Activated T-helper 17 cell treated with anti-CD3 and anti-CD28 coated beads, Interleukin-2, amount 50 U/mL, for 72 hours (primary cell): ENCODE measurements at places on chromosomes 4 and X.

GRCh38 chr4:168917138-168917779 lies 92.8 kb downstream of the CBR4 start:
- H3K27ac ChIP-seq = no peak overlapping the region
- H3K36me3 ChIP-seq = no peaks in the 10 kb centered on the region
- H3K4me3 ChIP-seq = no peak overlapping the region
- ATAC-seq = no peak
- no peaks in the 10 kb centered on the region for H3K27me3 ChIP-seq

DNA sequence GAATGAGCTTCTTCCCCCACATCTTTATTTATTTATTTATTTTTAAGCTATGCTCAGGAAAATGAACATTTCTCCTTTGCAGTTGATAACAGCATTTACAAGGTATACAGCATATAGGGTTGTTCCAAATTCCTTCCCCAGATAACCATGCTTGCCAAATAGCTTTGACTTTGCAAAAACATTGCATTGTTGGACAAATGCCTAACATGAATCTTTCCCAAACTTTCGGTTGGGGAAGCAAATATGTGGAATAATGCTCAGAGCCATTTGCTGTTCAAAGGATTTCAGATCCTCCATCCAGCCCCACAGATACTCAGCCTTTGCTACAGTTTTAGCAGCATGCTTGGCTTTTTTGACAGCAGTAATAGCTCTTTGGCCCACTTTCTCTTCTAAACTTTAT lies 127.2 kb upstream of the AGA start:
- H3K27ac ChIP-seq = no peak overlapping the region
- ATAC-seq = no peak
- no peak overlapping the region for H3K4me3 ChIP-seq

DNA sequence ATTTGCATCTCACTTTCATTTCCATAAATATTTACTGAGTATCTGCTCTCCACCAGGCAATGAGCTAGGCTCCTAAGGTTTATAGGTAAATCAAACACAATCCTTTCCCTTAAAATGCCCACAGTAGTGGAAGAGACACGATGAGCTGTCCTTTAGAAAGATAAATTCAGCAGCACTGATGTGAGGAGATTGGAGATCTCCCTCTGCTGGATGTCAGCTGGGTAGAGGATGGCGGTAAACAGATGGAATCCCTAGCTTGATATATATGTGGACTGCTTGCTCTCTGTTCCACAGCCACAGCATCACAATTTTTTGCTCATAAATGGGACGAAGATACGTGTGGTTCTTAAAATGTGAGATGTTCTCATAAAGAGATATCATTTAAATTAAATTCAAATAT lies 216.4 kb upstream of the RASGEF1B start:
- no peak overlapping the region for H3K4me3 ChIP-seq
- H3K27me3 ChIP-seq = peaks cover 9% of the 10 kb centered on the region
- no peak for ATAC-seq
- H3K27ac ChIP-seq = no peak overlapping the region
- no peaks in the 10 kb centered on the region for H3K4me1 ChIP-seq

DNA sequence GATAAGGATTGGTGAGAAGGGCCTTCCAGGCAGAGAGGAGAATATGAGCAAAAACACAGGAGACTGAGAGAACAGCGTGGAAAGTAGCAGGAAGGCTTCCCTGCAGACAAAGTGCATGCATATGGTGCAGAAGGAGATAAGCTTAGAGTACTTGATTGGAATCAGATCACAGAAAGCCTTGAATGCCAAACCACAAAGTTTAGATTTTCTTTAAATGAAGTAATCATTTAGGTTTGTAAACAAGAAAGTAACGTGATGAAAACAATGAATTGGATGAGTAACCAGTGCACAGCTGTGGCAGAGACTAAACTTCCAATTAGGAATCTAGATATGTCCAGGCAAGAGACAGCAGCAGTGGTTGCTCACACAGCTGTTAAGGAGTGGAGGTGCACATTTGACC lies 83.8 kb upstream of the C1QTNF7 start:
- H3K36me3 ChIP-seq = no peaks in the 10 kb centered on the region
- no peak overlapping the region for H3K27ac ChIP-seq
- H3K4me1 ChIP-seq = no peaks in the 10 kb centered on the region

- no peaks in the 10 kb centered on the region for H3K36me3 ChIP-seq
- H3K4me1 ChIP-seq = no peaks in the 10 kb centered on the region
- no peak for ATAC-seq
- no peak overlapping the region for H3K27ac ChIP-seq
- no peak overlapping the region for H3K4me3 ChIP-seq
These were observed 29.2 kb downstream of the MAD2L1 start for GRCh38 chr4:120037411-120037810.

GRCh38 chr4:7390906-7391636 lies 43.7 kb downstream of the PSAPL1 start:
- no peak for ATAC-seq
- no peaks in the 10 kb centered on the region for H3K36me3 ChIP-seq
- no peak overlapping the region for H3K4me3 ChIP-seq
- peaks cover 8% of the 10 kb centered on the region for H3K4me1 ChIP-seq

GRCh38 chrX:118763489-118763888 lies 36.1 kb downstream of the IL13RA1 start:
- H3K4me3 ChIP-seq = no peak overlapping the region
- H3K27me3 ChIP-seq = no peaks in the 10 kb centered on the region
- ATAC-seq = no peak
- no peaks in the 10 kb centered on the region for H3K4me1 ChIP-seq

GRCh38 chr4:123547216-123548165 lies 150.9 kb downstream of the SPRY1 start:
- no peaks in the 10 kb centered on the region for H3K36me3 ChIP-seq
- H3K27ac ChIP-seq = no peak overlapping the region
- no peak for ATAC-seq
- H3K4me3 ChIP-seq = no peak overlapping the region

DNA sequence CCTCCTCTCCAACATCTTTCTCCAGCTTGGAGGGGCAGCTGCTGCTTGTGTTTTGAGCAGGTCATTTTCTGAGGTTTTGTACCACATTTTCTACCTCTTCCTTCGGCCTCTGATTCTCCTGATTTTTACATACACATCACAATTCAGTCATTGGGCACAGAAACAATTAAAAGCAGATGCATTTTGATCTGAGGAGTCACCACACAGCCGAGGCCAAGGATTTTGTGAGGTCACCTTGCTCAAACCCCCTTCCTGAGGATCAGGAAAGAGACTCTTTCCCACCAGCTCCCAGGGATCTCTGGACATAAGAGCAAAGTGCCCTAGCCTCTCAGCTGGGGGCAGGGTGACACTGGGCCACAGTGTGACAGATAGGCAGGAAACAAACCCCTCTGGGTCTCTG lies 5.4 kb upstream of the FATE1 start:
- H3K36me3 ChIP-seq = no peaks in the 10 kb centered on the region
- H3K4me1 ChIP-seq = no peaks in the 10 kb centered on the region
- H3K27me3 ChIP-seq = no peaks in the 10 kb centered on the region
- no peak overlapping the region for H3K4me3 ChIP-seq
- ATAC-seq = no peak

GRCh38 chr4:3340700-3341083 lies 47.9 kb downstream of the RGS12 start:
- no peak overlapping the region for H3K4me3 ChIP-seq
- no peaks in the 10 kb centered on the region for H3K4me1 ChIP-seq
- no peak overlapping the region for H3K27ac ChIP-seq
- no peaks in the 10 kb centered on the region for H3K27me3 ChIP-seq

GRCh38 chr4:28427306-28428085 lies 1566.9 kb downstream of the STIM2 start:
- H3K36me3 ChIP-seq = no peaks in the 10 kb centered on the region
- no peak overlapping the region for H3K27ac ChIP-seq
- H3K4me3 ChIP-seq = no peak overlapping the region
